Urinary bladder (tissue), 4 donors: ENCODE measurements at places on chromosomes 13 and 19.

DNA sequence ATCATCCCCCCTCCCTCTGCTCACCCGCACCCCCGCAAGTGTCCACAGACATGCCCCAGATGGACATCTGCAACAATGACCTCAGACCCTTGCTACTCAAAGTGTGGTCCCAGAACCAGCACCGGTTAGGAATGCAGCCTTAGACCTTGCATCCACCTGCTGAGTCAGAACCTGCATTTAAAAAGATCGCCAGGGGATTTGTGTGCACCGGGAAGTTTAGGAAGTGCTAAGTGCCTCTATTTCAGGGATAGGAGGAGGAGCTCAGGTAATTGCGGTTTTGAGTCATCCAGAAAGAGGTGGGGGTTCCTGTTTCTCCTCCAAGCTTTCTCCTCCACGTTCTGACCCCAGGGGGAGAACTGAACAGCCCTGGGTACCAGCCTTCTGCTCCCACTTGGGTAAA is 46.2 kb downstream of the CACNA1A start:
- DNase-seq, result no peak

DNA sequence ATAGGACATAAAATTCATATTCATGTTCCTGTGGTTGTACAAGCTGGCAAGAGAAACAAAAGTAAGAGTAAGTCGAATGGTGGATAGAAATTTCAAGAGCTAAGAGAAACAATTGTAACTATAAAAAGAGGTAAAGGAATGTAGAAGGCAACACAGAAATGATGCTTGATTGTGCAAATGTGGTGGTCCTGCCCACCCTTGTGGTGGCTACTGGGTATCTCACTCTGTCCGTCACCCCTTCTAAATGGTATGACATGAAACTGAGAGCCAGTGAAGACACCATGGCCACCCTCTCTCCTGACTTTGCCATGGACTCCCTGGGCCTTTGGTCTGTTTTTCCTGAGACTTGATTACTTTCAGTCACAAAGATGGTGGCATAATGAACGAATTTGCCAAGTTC is 925.9 kb upstream of the SLITRK6 start:
- DNase-seq, result no peak

DNA sequence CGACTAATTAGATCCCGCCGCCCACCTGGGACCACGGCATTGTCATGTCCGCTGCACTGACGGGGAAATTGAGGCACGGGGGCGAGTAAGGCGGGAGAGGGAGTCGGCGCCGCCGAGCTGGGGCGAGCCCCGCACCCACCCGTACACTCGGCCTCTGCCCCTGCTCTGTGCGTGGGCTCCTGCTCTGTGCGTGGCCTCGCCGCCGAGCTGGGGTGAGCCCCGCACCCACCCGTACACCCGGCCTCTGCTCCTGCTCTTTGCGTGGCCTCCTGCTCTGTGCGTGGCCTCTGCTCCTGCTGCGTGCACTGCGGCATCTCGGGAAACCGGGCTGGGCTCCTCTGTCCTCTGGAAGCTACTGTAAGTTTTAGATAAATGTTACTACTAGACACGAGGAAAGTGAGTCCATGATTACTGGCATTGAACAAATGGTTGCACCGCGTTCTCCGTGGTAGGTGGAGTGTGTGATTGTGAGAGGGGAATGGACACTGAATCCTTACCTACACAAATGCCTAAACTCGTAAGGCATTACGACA is 826 bp upstream of the C1QTNF9 start:
- no peak for DNase-seq

DNA sequence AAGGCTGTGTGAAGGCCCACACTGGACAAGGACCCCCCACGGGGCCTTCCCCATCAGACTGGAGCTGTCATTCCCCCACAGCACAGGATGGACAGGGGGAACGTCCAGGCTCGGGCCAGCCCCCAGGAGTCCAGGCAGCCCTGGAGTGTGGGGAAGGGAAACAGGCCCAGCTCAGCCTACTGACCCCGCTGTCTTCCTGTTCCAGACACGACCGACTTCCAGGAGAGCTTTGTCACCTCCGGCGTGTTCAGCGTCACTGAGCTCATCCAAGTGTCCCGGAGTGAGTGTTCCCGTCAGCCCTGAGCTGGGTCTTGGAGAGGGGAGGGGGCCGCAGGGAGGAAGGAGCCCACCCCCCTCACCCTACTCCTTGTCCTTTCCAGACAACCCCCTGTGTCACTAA is 47.0 kb downstream of the SMIM24 start:
- no peak for DNase-seq

- DNase-seq, result no peak
These were observed 93.1 kb downstream of the GGACT start for GRCh38 chr13:100495455-100495854.

DNA sequence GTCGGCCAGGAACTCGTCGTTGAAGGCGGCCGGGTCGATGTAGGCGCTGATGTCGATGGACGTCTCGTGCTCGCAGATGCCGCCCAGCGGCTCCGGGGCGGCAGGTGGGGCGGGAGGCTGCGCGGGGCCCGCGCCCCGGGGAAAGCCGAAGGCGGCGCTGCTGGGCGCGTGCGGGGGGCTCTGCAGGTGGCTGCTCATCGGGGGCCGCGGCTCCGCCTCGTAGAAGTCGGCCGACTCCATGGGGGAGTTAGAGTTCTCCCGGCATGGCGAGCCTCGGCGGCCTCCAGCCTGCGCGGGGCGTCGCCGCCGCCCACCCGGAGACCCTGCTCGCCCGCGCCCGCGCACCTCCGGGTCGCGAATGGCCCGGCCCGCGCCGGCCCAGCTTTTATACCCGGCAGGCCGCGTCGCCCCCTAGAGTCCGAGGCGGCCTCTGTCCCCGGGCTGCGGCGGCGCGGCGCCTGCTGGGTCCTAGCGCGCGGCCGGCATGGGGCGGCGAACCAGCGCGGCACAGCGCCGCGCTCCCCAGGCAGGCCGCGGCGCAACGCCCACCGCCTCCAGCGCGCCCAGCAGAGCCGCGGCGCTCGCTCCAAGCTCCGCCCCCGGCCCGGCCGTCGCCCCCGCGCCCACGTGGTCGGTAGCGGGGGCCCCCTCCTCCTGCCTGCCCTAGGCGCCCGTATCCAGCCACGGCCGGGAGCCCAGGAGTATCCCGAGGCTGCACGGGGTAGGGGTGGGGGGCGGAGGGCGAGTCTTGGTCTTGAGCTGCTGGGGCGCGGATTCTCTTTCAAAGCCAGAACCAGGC is at the start of gene CEBPA:
TSS of gene CEBPA (minus strand) at position 360 of the 799 bp plus-strand sequence. CDS start at position 240, 120 bp downstream.
- no peak for DNase-seq

GRCh38 chr13:113001241-113002140 is 32.5 kb downstream of the MCF2L start:
- no peak for DNase-seq

DNA sequence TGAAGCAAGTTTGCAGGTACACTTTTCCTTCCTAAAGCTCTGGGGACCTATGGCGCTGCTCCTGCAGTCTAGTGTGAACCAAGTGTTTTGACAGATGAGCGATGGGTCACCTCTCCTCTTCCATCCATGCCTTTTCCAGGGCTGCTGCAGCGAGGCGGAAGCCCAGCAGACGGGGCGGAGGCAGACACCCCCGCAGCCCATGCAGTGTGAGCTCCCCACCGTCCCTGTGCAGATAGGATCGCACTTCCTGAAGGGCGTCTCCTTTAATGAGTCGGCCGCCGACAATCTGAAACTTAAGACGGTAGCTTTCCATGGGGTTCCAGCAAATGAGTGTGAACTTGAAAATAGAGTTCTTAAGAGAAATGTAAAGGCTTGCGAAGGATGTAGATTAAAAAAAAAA is 37.1 kb upstream of the GPI start:
- no peak for DNase-seq

DNA sequence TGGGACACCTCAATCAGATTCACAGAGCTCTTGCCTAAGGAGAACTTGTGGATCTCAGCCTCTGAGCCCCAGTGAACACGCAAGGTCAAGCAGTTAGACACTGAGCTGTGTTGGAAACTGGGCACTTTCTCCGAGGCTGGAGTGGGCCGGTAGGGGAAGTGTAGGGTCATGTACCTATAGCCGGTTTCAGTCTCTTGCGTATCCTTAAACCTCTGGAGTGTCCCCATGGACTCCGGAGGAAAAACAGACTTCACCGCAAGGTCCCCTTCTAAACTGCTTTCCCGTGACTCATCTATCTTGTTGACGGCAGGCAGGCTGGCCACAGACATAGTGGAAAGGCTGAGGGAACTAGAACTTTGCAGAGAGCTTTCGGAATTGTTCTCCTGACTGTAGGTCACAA is 11.3 kb downstream of the IQCN start:
- DNase-seq, result no peak

- no peak for DNase-seq
These were observed 1370.7 kb upstream of the ATXN8OS start for GRCh38 chr13:68736961-68737360.

DNA sequence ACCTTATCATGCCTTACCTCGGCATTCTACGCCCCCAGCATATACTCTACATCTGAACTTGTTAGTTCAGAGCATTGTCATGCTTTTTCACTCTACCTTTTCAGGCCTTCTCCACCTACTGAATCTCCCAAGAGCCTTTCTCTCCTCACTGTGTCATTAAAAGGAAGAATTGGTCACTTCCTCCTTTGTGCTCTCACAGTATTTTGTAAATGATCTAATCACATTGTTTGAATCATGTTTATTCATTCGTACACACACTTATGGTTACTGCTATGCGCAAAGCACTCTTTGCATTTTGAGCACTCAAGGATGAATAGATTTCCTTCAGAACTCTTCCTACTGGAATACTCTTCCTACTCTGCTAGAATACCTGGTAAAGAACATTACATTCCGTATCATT is 15.8 kb upstream of the ELF1 start:
- no peak for DNase-seq

DNA sequence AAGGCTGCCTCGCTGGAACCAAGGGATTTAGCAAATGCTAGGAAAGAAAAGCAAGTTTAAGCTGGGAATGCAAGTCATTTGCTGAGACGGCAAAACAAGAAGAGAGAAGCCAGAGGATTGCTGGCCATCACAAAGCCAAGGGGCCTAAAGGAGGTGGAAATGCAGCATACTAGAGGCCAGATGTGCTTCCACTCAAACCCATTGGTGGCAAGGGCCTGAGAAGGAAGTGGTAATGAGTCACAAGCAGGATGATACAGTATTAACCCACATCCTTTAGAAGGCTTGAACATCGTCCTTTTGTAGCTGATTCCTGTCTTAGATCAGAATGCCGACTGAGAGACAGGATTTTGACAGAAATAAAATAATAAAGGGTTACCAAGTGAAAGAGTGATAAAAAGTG is 68.2 kb downstream of the ITGBL1 start:
- DNase-seq, result no peak

GRCh38 chr13:51867062-51867461 is 5.3 kb downstream of the CCDC70 start:
- no peak for DNase-seq

- no peak for DNase-seq
These were observed 349.2 kb upstream of the ARGLU1 start for GRCh38 chr13:106917024-106917571.

DNA sequence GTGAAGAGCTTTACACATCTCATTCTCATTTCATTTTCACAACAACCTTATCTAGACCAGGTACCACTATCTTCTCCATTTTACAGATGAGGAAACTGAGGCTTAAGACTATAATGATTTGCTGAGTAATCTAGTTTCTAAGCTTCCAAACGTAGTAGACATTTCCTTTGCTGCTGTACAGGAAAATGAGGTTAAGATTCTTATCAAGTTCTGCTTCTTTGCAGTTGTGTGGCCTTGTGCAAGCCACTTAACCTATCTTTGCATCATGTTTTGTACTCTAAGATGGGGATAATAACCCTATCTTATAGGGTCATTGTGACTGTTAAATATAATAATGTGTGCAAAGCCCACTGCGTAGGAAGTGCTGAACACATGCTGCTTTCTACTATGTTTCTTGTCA is 307.9 kb downstream of the HS6ST3 start:
- no peak for DNase-seq

- DNase-seq, result no peak
These were observed 13.4 kb downstream of the CEACAM21 start for GRCh38 chr19:41589371-41589770.

DNA sequence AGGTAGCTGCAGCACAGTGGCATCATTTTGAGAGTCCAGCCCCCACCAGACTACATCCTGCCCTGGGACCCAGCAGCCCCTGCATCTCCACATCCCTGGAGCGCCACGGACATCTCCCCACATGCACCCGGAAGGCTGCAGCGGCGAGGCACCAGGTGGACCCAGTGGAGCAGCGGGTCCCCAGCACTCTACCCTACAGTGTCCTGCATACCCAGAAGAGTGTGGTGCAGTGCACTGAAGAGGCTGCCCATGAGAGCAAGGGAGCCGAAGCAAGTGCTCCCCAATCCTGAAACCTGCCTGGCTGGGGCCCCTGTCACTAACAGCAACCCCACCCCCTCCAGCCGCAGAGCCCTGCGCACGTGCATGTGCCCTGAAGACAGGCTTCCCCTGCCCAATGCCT is 21.3 kb upstream of the SLC7A9 start:
- DNase-seq, result no peak

DNA sequence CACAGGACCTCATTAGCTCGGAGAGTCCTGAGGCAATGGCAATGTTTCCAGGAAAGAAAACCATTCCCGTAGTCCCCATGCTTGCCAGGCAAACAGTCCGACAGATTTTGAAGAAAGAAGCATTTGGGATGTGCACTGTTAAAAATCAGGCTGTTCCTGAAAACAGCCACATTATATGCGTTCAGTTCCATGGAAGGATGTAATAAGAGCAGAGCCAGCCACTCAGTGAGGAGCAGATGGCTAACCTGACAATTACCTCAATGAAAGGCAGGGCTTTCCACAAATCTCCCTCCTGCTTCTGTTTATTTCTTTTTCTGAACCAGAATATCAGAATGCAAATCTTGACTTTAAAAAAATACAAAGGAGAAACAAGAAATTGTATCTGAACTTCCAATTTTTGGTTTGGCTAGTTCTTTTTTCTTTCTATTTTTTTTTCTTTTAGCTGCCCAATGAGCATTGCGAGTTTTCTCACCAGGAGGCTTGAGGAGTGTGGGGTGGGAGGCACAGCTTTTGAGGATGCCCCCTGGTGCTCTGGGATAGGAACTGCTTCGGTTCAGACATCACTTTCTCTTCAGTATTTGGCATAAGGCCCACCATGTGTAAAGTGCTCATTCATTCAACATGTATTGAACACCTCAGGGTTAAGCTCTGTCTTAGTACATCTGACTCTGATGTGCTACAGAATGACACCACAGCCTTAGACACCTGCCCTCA is 124.2 kb downstream of the TBC1D4 start:
- no peak for DNase-seq

GRCh38 chr19:58516964-58517833 is 2.4 kb downstream of the ZBTB45 start:
- no peak for DNase-seq

GRCh38 chr13:111912453-111912866 is 154.5 kb upstream of the SOX1 start:
- DNase-seq, result no peak
